ENCODE measurements at places on chromosomes 5 and 9.

- no peak for DNase-seq
These were observed 141.5 kb upstream of the FSTL4 start for GRCh38 chr5:133753856-133754255.

DNA sequence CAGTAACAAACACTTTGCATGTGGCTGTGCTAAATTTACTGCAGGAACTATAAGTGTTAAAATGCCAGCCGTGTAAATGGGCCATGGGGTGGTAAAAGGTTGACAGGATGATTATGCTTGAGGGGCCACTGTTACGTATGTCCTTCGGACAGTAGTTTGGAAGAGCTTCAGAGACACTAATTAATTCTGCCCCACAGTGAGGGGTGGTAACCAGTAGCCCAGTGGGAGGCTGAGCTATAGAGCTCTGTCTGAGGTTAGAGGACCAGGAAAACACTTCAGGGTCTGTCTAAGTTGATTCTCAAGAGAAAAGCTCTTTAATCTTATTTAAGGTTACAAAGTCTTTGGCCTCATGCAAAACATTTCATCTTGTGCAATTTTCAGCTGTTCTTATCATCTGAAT is 176.6 kb downstream of the DMRTA1 start:
- DNase-seq, result no peak

DNA sequence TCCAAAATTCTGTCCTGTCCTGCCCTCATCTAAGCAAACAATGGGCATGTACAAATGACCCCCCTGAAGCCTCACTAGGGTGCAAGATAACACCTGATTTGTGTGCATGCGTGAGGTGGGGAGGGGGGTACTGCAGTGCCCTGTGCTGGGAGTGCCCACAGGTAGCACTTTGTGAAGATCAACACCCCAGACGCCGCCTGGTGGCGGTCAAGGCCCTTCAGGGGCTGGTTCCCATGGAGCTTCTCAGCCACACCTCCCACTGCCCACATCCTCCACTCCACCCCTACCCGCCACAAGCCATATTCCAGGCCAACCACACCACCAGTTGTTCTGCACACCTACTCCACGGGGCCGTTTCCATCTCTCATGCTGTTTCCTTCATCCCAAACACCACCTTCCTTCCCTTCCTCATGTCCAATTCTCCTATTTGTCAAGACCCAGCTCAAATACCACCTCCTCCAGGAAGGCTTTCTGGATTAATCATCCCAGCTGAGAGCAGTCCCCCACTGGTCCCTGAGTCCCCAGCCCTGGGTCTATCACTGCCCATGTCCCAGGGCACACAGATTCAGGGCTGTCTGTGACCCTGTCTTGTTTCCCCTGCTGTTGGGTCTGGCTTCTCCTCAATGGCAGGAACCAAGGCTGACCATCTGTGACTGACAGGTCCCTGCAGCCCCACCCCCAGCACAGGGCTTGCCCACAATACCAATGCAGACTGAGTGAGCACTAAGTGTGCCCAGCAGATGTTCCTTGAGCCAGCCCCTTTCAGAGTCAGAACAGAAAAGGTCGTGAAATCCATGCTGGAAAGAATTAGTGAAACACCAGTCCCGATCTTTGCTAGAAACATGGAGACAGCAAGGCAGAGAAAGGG is 178.4 kb downstream of the PAX5 start:
- DNase-seq, result no peak

DNA sequence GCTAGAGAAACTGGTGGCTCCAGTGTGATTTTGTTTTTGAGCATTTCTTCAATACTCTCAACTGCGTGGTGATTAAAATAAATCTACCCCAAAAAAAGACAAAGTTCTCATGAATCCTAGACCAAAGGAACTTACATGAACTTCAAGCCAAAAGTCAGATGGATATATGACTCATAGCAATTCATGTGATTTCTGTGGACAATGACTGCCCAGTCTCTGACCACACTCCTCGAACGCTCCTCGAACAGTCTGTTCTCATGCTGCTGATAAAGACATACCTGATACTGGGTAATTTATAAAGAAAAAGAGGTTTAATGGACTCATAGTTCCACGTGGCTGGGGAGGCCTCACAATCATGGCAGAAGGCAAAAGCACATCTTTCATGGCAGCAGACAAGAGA is 46.4 kb upstream of the CEP78 start:
- DNase-seq, result peak; percentile 25

DNA sequence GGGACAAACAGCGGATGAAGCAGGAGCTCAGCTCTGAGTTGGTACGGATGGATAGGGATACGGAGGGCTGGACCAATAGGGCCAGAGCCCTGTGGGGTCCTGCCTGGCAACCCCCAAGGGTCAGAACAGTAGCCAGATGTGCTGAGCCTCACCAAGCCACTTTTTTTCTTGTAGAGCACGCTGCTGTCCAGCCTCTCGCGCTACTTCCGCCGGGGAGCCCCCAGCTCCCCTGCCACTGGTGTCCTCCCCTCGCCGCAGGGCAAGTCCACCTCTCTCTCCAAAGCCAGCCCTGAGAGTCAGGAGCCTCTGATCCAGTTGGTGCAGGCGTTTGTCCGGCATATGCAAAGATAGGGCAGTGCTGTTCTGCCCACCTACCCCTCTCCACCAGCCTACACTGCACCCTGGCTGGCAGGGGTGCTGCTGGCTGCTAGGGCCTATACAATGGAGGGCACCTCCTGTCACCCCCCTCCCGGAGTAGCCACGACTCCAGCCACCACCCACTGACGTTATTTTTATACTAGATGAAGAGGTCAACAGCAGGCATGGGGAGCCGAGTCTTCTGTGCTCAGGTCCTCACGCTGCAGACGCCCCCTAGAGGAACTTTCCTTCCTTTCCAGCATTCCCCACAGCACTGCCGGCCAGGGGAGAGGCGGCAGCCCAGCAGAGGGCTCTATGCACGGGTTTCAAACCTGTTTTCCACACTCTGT is 21.6 kb downstream of the SH3GLB2 start:
- DNase-seq, result peak; percentile 76

Measured in fibroblast of mammary gland (primary cell).